ENCODE measurements at places on chromosomes 6 and 20.
A peak's percentile ranks its signal among the peaks of the same experiment; 100 is the strongest.

- no peak for DNase-seq
Observed at GRCh38 chr20:16498526-16499253, 74.6 kb downstream of the KIF16B start.

- DNase-seq, result no peak
Observed at GRCh38 chr6:50093116-50093937, 43.6 kb upstream of the DEFB112 start.

DNA sequence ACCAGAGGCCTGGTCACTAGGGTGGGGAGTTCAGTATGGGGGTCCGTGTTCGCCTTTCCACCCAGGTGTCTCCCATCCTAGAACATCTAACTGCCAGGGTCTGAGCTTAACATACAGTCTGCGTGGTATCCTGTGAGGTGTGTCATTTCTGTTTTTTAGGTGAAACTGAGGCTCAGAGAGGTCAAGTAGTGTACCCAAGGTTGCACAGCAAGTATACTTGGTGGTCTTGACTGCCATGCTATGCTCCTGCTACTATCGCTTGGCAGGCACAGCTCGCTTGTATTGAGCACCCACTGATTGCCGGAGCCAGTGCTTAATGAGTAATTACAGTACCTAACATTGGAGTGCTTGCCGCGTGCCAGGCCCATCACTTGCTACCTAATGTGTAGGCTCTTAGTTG is 26.2 kb downstream of the GTSF1L start:
- DNase-seq, result no peak

- DNase-seq, result no peak
Observed at GRCh38 chr20:18258126-18258860, 30.0 kb upstream of the ZNF133 start.

DNA sequence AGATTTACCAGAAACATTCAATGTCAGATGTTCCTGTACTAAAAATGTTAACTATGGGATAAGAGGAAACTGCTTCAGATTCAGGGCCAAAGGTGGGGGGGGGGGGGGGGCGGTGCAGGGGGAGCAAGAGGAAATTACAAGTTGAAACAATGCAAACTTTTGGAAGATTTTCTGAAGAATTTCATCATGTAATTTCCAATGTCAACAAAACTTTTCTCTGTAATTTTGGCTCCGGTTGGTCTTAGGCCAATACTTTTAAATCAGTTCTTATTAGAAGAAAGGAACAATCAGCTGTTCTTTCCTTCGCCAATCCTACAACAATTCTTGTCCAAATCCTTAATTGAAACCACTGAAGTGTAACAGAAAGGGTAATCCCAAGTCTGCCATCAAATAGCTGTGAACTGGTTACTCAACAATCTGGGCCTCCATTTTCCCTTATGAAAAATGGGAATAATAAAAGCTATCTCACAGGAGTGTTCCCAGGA is 13.1 kb downstream of the UQCC1 start:
- DNase-seq, result no peak

GRCh38 chr6:79158856-79159516 is 75.5 kb downstream of the HMGN3 start:
- DNase-seq, result no peak

DNA sequence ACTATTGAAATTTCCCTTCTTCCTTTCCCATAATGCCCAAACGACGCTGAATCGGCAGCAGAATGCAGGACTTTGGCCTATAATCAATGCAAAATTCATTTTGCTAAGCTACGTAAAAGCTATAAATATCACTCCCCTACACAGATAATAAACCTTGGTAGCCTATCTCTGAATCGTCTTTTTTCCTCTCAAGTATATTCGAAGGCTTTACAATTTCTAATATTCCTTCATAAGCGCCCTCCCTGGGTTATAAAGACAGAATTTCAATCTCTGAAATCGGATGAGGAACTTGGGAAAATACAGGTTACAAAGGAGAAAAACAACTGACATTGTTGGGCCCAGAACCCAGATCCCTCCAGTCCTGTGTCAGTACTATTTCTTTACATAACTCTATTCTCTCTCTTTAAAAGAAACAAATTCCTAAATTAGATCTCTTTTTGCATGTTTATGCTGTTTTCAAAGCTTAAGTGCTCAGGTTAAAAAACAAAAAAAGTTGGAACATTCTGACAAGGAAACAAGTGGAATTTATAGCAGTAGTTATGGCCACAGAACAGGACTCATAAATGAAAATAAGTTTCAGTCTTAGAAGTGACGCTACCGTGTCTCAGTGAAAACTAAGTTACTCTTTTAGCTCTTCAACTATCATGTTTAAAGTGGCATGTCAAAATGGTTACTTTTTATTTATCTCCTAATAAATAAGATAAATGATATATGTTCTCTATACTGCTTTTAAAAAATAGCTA is 84.5 kb downstream of the SESN1 start:
- no peak for DNase-seq

GRCh38 chr20:53582574-53583351 is 10.9 kb downstream of the ZNF217 start:
- DNase-seq, result peak; percentile 58

GRCh38 chr6:156197513-156197912 is 579.7 kb upstream of the ARID1B start:
- DNase-seq, result no peak
